ENCODE measurements at places on chromosomes 3 and 15.

GRCh38 chr3:58191361-58191991 lies 19.3 kb downstream of the DNASE1L3 start:
- DNase-seq, result no peak

- no peak for DNase-seq
Observed at GRCh38 chr3:159672728-159673688, 315.6 kb upstream of the IL12A start.

DNA sequence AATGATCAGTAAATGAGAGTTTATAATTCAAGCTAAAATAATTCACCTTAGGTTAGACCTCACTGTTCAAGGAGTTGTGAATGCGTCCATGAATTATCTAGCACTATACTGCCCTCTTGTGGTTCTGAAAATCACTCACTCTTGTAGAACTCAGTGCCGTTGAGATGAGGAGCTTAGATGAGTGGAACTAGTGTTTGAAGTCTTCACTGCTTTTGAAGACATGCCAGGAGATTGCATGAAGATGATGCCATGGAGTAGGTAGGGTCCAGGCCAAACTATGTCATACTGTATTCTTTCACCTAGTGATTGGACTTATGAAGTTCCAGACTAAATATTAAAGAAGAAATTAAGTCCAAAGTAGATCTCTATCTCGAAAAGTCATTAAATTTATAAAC lies 28.8 kb downstream of the LYSMD4 start:
- no peak for DNase-seq

DNA sequence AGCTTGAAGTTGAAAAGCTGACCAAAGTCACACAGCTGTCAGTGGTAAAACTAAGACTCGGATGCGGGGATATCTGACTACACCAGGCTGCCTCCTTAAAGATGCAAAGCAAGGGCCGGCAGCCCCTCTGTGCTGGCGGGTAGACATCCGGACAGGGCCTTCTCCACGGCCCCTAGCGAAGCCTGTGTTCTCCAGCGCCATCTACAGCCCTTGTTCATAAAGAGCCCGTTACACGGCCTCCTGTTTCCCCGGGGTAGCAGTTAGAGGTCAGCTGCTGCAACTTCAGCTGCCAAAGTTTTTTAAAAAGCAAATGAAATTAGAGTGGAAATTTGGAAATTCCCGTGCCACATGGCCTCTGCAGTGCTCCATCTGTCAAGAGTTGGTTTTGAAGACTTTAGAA lies 383.0 kb downstream of the TBL1XR1 start:
- DNase-seq, result no peak

- DNase-seq, result no peak
Observed at GRCh38 chr3:46695177-46695961, 1.9 kb upstream of the ALS2CL start.

GRCh38 chr3:64133987-64134386 lies 91.3 kb downstream of the PRICKLE2 start:
- DNase-seq, result no peak

DNA sequence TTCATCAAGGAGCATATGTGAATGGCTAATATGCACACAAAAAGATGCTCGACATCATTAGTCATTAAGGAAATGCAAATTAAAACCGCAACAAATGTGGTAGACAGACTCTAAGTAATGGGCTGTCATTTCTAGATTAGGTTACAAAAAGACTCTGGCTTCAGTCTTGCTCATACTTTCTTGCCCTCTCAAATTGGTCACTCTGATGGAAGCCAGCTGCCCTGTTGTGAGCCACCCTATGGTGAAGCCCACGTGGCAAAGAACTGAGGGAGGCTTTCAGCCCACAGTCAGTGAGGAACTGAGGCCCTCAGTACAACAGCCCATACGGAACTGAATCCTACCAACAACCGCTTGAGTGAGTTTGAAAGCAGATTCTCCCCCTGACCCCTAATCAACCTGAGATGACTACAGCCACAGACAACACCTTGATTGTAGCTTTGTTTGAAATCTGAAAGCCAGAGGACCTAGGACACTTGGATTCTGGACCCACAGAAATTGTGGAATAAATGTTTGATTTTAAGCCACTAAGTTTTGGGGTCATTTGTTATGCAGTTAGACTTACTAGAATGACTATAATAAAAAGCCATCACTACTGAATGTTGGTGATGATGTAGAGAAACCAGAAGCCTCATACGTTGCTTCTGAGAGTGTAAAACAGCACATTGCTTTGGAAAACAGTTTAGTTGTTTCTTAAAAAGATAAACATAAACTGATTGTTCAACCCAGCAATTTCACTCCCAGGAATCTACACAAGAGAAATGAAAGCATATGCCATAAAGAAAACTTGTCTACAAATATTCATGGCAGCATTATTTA lies 45.7 kb downstream of the EHHADH start:
- no peak for DNase-seq

- no peak for DNase-seq
Observed at GRCh38 chr3:45215466-45215865, 10.6 kb downstream of the TMEM158 start.

GRCh38 chr15:44554934-44555723 lies 18.2 kb downstream of the EIF3J start:
- no peak for DNase-seq

- no peak for DNase-seq
Observed at GRCh38 chr3:44983484-44983941, 7.5 kb downstream of the EXOSC7 start.

DNA sequence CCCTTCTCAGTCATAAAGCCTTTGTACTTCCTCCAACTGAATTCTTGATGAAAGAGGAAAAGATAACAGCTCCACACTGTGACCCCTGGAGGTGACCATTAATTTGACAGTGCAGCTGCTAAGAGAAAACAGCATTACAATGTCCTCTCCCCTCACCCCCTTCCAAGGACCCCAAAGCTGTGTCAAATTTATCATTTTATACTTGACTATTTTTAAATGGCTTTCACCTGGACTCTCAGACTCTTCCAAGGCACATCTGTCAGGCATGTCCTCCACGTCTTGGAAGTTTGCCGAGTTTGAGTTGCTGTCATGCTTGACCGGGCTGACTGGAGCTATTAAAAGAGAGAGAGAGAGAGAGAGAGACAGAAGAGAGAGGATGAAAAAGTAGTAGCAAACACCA lies 236.5 kb downstream of the WDR72 start:
- DNase-seq, result no peak

DNA sequence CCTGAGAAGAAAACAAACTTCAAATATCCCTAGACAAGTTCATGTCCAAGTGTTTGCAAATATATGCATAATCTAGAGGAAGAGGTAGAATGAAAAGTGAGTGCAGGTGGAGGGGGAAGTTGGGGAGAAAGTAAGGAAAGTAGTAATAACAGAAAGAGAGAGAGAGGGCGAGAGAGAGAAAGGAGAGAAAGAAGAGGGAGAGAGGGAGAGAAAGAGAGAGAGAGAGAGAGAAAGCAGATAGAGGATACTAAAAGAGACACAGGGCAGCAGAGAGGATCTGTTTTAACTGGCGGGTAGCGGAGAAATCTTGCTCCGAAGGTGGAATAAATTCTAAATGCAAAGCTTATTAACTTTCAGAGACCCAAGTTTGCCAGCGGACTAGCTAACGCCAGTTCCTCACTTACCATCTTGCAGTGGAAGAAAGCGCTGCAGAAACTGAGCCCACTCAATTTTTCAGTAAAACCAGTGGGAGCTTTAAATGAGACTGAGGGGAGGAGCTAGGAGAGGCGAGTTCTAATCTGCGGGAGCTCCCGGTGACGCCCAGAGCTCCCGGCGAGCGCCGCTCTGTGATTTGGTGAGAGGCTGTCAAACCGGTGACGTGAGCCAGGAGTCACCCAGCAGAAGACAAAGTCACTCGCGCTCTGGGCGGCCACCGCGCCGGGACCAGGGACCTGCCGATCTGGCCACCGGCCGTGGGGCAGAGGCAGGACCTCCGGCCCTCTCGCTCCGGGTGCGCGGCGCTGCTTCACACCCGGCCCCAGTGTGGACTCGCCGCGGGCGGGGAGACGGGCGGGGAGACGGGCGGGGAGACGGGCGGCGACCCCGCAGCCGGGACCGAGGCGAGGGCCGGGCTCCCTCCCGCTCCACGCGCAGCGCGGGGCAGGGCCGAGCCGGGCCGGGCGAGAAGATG lies at the start of gene GMNC:
TSS of gene GMNC (minus strand) at position 486 of the 910 bp plus-strand sequence. CDS start at position 407, 79 bp downstream.
- DNase-seq, result peak; percentile 87

DNA sequence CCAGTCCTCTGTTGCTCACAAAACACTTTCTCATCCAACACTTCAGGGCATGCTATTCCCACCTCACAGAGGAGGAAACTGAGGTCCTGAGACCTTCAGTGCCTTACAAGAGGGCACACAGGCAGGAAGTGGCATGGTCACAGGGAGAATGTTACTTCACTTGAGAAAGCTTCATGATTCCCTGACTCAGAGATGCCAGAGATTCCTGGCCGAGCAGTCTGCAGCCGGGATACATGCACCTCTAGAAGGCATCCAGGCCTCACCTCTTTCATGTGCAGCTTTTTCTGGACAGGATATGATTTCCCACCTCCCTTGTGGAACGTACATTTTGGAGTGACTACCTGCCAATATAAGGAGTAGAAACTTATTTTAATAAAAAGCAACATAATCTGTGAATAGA lies 2.8 kb upstream of the SST start:
- DNase-seq, result no peak

- DNase-seq, result no peak
Observed at GRCh38 chr3:41350441-41350840, 151.1 kb downstream of the CTNNB1 start.

GRCh38 chr3:118963711-118964110 lies 70.9 kb downstream of the IGSF11 start:
- DNase-seq, result no peak

DNA sequence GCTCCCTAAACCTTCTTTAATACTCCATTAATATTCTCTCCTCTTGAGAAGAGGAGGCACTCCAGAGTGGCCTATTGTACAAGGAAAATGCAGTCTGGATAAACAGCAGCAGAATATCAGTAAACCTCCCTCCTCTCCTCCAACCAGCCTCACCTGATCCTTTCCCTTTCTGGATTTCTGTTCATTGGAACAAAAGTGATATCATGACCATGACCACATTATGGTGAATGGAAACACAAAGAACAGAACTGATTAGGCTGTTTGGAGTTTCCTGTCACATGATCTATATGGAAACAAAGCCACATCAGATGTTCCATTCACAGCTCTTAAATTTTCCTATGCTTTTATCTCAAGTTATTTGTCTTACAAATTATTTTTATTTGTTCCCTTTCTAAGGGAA lies 14.6 kb downstream of the C2CD4B start:
- no peak for DNase-seq

GRCh38 chr15:67660446-67660845 lies 117.9 kb downstream of the MAP2K5 start:
- DNase-seq, result no peak

All from vagina (tissue), 2 donors.